ENCODE measurements at places on chromosomes 6 and 20. TPM values are rescaled to one million over a fixed set of nuclear protein-coding genes. Genes with fewer than 3 reads are reported as not detected.
A peak's percentile ranks its signal among the peaks of the same experiment; 100 is the strongest.

DNA sequence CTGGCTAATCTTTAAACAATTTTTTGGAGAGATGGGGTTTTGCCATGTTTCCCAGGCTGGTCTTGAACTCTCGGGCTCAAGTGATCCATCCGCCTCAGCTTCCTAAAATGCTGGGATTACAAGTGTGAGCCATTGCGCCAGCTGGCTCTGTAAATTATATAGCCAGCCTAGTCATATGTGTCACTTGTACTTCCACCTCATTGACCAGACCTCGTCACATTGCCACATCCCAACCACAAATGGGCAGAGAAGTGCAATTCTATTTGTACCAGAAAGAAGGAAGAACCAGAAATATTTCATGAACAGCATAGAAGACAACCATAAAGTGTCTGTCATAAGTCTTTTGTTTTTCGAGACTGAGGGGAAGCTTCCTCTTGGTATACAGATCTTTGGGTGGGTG, 304.9 kb upstream of the RNF24 start:
- H3K27ac ChIP-seq: no peak overlapping the region
- H3K27me3 ChIP-seq: peaks cover 26% of the 10 kb centered on the region
- no peak for DNase-seq

TMEM170B gene
- total RNA-seq: 5.1 TPM

DNA sequence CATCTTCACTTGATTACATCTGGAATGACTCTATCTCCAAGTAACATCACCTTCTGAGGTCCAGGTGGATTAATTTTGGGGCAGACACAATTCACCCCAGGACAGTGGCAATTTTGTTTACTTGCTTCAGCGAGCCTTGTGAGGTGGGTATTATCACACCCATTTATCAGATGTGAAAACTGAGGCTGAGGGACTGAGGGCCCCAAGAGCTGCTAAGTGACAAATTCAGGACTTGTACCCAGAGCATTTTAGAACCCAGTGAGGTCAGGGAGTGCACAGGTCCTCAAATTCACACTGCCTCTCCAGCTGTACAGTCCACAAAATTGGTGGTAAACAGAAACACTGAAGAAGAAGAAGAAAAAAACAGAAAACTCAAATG, 125.2 kb upstream of the PMEPA1 start:
- H3K4me3 ChIP-seq: no peak overlapping the region
- no peak for DNase-seq
- H3K36me3 ChIP-seq: no peaks in the 10 kb centered on the region
- no peaks in the 10 kb centered on the region for H3K27me3 ChIP-seq

DNA sequence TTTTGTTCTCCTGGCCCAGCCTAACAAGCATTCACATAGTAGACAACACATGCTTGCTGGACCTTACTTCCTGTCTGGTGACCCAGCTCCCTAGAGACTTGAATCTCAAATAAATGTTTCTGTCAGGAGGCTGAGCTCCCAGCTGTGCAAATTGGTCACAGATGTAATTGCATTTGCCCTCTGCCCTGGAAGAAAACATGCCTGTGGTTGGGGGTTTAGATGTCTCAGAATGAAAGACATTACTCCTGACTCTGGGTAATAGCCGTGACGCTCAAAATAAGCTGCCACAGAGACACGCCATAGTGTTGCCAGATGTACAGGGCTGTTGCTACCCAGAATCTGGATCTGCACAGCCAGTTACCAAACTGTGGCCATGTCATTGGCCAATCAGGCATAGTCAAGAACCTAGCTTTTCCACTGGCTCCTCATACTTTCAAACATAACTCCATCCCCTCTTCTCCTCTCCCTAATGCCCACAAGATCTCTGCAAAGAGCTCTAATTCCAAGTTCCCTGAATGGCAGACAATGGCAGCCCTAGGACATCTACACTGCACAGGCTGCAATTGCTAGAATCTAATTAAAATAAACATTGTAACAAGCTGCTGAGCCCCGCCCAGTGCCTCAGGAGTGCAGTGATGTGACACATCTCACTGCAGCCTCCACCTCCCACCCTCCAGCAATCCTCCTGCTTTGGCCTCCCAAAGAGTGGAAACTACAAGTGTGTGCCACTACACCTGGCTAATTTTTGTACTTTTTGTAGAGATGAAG, 32.8 kb upstream of the GMPR start:
- no peak overlapping the region for H3K4me3 ChIP-seq
- peak overlapping the region; percentile 92 for H3K27ac ChIP-seq
- peaks cover 36% of the 10 kb centered on the region for H3K4me1 ChIP-seq
- no peaks in the 10 kb centered on the region for H3K27me3 ChIP-seq
- H3K36me3 ChIP-seq: no peaks in the 10 kb centered on the region

All from chondrocyte (in vitro differentiated cells).